ENCODE measurements at places on chromosomes 5 and 9. TPM values are rescaled to one million over a fixed set of nuclear protein-coding genes. Genes with fewer than 3 reads are reported as not detected.

EGFLAM gene
- not detected for total RNA-seq

ARHGEF39 gene
- total RNA-seq = 19.8 TPM

- DNase-seq = no peak
These were observed 126.2 kb downstream of the SEMA6A start for GRCh38 chr5:116448450-116448849.

- DNase-seq = peak; percentile 55
These were observed 13.9 kb downstream of the TLR4 start for GRCh38 chr9:117718085-117718484.

DNA sequence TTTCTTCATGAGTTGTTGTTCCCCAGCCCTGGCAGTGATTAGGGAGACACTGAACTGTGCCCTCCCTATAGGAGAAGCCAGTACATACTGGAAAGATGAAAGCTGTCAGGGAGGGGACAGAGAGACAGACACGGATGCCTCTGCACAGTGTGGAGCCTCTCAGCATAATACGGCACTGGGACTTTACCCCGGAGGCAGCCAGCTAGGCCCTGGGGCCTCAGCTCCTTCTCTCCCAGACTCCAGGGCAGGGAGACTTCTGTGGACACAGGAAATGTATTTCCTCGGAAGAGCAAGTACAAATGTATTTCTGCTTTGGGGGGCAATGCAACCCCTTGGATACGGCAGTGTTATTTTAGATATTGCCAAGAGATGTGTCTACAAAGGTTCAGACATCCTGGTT, 62.0 kb downstream of the S1PR3 start:
- DNase-seq = no peak

DNA sequence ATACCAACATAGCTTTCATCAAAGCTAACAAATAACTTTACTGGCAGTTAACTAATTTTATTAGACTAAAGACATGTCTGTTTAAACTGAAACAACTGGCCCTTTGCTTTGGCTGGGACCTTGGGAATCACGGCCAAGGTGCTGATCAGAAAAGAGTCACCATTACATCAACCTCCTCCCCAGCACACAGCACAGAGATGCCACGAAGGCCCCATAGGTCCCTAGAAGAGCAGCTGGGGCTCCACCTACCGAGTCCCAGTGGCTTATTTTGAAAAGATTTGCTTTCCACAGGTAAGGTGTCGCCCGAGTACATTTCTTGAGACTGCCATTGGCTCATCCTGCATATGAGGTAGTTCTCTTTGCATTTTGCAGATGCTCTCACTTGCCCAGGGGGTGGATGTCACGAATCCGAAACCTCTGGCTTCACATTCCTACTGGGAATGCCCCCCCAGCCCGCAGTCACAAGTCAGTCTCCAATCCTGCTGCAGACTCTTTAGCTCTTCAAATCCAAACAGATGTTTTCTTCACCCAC, 18.8 kb upstream of the HSD17B3 start:
- no peak for DNase-seq

- DNase-seq = no peak
These were observed 20.3 kb upstream of the PCDH1 start for GRCh38 chr5:141898448-141899049.

- DNase-seq = no peak
These were observed 44.6 kb downstream of the IRF1 start for GRCh38 chr5:132445930-132446329.

CDKN2A gene
- total RNA-seq = 12.9 TPM

DNA sequence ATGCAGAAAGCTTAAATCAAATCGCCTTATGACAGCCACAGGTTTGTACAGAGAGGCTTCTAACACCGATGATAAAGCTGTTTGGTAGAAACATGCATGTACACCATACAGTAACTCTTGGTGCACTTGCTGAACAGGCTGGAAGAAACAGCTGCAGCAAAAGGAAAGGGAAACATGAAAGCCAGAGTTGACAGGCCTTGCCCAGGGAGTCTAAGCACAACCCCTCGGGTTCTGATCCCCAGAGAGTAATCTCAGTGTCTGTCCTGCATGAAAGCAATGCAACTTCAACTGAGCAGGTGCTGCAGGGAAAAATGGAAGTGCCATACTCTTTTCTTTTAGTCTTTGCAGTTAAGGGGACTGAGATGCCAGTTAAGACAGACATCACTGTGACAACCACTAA, 419.9 kb downstream of the BNC2 start:
- DNase-seq = no peak

ADAM19 gene
- 6.3 TPM for total RNA-seq

Data from Peyer's patch (tissue), 4 donors.